Urothelium cell line (cell line): ENCODE measurements at places on chromosomes 3 and 15.

DNA sequence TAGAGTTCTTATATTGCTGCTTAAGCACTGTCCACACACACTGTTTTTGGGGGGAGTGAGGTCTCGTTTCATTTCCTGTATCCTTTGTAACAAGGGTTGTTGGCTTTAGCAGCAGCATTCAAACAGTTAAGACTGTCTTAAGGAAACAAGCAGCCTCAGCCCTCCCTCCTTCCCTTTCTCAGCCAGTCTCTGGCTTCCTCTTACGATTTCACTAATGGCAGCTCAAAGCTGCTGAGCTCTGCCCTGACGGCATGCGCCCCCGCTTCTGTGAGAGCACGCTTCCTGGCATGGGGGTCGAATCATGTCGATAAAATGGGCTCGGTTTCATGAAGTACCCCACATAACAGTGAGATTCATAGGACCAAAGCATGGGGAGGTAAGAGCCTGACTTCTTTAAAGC, 105.0 kb downstream of the KLHL25 start:
- no peak for DNase-seq

GRCh38 chr3:127959873-127960272, 44.8 kb downstream of the KBTBD12 start:
- peak; percentile 39 for DNase-seq

- DNase-seq = no peak
These were observed 36.5 kb downstream of the NCK1 start for GRCh38 chr3:136898549-136898948.

GRCh38 chr15:65583701-65584100, 27.2 kb downstream of the INTS14 start:
- DNase-seq = peak; percentile 49

DNA sequence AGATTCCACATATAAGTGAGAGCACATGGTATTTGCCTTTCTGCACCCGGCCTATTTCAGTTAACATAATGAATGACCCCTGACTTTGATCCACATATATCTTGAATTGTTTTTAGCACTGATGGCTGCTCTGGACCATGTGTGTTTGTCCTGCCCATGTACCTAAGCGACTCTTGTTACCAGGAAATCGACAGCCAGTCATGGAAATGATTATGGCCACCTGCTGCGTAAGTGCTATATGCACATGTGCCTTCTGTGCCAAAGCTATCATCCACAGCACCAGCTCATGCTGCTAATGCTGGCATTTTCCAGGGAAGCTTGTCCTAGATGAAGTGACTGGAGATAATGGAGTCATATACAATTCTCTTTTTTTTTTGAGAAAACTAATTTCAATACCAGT, 103.7 kb downstream of the PEX5L start:
- no peak for DNase-seq

- DNase-seq = no peak
These were observed 16.7 kb downstream of the LIMD1 start for GRCh38 chr3:45611209-45611608.

- DNase-seq = no peak
These were observed 171.5 kb downstream of the ZMAT3 start for GRCh38 chr3:178900029-178900646.

DNA sequence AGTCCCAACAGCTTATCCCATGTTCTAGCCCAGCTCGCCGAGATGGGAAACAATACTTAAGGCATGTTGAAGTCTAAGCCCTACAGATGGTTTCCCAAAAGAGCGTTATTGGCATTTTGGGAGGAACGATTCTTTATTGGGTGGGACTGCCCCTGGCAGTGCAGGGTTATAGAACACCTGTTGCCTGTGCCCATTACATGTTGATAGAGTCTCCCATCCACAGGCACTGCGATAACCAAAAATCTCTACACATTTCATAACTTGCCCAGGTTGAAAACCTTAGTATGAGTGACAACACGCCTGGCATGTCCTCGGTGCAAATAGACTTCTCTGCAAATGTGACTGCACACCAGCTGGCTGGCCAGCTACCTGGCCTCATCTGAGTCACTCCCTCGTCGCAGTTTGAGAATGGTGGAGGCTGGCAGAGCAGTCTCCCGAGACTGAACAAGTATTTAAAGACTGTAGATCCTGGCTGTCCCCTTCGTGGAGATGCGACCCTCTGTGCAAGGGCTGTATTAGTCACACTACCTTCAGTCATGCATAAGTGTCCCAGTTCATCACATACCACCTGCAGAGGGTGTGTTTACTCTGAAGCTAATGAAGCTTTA, 18.7 kb downstream of the ZNF80 start:
- no peak for DNase-seq

- DNase-seq = peak; percentile 59
These were observed 6.7 kb downstream of the NANOGP8 start for GRCh38 chr15:35078221-35078915.

DNA sequence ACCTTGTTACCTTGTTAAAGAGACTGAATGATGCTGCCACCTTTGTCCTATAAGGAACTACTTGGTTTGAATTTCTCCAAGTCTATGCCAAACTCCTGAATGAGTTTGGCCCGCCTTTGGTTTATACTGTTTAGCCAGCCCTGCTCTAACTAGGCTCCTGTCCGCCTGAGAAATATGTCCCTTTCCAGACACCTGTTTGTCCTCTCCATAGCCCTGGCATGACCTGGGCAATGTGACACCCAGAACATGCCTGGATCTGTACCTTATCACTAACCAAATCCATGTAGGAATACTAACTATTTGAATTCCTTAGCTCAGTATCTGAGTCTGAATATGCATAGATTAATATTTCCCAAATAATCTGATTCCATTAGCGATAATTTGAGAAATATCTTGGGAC, 24.4 kb upstream of the TMC3 start:
- DNase-seq = no peak

GRCh38 chr15:38438031-38438986, 15.6 kb upstream of the FAM98B start:
- no peak for DNase-seq

GRCh38 chr15:94610485-94610884, 379.1 kb downstream of the MCTP2 start:
- no peak for DNase-seq

DNA sequence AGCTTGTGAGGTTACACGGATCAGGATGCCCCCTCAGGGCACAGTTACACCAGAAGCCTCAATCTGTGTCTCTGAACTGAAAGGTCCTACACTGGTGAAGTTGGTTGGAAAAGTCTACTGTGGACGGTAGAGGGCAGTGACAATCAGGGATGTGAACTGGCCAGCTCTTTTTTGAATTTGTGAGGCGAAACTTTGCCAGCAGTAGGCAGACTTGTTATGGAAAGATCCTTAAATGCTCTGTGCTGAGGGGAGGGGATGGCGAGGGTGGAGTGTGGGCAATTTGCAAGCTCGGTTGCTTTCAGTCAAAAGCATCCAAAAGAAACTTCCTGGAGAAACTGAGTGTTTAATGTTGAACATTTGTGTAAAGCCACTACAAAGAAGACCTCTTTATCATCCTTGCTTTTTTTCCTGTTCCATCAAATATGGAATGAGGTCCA, 127.4 kb upstream of the ABHD17C start:
- DNase-seq = peak; percentile 77

GRCh38 chr3:114566767-114567166, 272.9 kb downstream of the TIGIT start:
- DNase-seq = no peak

DNA sequence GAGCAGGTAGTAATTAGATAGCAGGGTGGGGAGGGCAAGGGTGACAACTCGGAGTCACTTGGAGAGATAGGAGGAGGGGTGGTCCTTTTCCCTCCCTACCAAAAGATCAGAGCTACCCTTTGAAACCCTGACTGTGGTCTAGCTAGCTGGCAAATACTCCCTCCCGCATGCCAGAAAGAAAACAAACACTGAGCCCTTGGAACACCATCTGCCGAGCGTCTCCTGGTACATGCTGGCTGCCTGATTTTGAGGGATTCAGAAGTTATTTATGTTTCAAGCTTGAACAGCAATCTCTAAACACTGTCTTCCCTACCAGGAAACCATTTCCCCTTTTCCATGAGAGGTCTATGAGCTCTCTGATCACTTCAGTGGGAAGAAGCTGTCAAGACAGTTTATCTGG, 291.6 kb upstream of the CFAP20DC start:
- DNase-seq = no peak

DNA sequence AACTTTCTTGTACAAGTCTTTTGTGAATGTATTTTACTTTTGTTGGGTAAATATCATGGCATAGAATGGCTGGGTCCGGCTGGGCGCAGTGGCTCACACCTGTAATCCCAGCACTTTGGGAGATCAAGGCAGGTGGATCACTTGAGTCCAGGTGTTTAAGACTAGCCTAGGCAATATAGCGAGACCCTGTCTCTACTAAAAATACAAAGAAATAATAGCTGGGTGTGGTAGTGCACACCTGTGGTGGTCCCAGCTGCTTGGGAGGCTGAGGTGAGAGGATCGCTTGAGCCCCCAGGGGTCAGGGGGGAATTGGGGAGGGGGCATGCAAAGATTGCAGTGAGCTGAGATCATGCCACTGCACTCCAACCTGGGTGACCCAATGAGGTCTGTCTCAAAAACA, 52.9 kb downstream of the ANP32A start:
- no peak for DNase-seq

- DNase-seq = no peak
These were observed 890 bp upstream of the ADIPOQ start for GRCh38 chr3:186841620-186842019.

GRCh38 chr15:84886211-84886983, 1.9 kb downstream of the SLC28A1 start:
- no peak for DNase-seq

DNA sequence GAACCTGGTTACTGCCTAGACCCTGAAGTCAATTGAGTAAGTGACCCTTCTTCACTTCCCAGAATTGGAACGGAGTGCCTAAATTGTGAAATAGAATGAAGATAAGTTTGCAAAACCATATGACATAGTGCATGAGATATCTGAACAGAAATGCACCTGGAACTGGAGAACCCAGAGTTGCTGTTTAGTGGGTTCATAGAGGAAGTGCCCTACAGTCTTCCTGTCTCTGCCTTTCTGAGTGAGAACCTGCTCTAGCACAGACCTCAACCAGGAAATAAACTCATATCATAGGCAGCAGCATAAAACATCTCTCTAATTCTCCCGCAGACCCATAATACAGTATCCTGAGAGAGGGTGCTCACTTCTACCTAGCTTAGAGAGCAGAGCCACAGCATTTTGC, 82.9 kb downstream of the EOMES start:
- no peak for DNase-seq

DNA sequence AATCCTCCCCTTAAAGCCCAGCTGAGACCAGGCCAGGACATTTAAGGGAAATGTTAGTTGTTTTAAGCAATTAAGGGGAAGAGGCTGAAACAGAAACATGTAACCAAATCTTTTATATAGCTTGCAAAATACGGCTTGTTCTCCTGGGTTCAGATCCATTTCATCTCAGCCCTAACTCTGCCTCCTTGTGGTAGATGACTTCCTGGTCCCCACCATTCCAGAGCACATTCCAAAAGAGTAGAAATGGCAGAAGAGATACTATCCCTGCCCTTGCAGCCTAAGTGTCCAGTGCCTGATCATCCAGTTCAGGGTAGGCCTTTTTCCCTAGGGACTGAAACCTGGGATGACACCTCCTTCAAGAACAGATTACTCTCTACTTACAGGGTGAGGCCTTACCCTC, 266.2 kb upstream of the VEPH1 start:
- DNase-seq = no peak

GRCh38 chr3:34394978-34395748, 596.7 kb downstream of the PDCD6IP start:
- no peak for DNase-seq

- no peak for DNase-seq
These were observed 48.3 kb downstream of the CCDC12 start for GRCh38 chr3:46928282-46928681.

GRCh38 chr15:69706353-69707097, 253.9 kb downstream of the RPLP1 start:
- no peak for DNase-seq

DNA sequence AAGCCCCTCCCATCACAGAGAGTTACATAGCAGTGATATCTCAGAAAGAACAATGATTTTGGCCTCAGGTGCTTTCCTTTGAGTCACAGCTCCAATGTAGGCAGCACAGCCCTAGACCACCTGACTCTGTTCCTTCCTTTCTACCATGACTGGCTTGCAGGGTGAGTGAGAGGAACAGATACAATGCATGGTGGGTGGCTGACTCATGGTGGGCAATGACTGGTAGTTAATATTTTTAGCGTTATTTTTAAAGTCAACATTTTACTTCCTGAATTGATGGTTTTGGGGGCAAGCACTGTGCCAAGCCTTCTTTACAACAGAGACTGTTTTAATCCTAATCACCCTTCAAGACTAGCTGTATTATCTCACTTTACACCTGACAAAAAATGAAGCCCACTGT, 32.8 kb upstream of the ST3GAL6 start:
- DNase-seq = peak; percentile 26

DNA sequence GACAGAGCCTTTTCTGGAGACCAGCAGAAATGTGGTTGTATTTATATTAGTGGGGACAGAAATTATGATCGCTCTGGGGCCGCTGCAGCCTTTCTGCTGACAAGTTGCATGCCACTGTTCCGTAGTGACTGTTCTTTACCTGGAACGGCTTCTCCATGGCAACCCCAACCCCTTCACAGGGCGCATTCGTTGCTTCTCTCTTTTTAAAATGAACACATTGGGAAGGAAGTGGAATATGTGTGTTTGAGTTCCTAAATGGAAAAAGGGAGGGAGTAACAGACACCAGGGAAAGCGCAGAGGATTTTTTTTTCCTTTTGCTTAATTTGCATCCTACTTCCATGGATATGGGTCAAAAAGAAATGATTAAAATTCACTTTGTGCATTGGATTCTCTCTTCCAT, 482.0 kb upstream of the SUCLG2 start:
- no peak for DNase-seq

DNA sequence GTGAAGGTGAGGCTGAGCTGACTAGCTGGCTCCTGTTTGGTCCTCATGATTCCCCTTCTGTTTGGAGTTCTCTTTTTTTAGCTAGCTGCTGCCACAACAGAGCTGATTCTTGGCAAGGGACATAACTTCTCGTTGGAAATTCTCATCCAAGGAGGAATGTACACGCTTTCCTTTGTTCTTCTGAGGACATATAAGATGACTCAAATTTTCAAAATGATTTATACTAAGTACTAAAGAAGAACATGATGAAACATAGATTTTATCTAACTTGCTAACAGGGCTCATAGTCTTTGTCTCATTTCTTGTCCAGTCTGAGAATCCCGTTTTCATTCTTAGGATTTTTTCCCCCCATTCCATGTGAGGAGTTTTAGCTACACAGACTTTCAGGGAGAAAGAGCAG, 2.9 kb upstream of the TFG start:
- DNase-seq = no peak

DNA sequence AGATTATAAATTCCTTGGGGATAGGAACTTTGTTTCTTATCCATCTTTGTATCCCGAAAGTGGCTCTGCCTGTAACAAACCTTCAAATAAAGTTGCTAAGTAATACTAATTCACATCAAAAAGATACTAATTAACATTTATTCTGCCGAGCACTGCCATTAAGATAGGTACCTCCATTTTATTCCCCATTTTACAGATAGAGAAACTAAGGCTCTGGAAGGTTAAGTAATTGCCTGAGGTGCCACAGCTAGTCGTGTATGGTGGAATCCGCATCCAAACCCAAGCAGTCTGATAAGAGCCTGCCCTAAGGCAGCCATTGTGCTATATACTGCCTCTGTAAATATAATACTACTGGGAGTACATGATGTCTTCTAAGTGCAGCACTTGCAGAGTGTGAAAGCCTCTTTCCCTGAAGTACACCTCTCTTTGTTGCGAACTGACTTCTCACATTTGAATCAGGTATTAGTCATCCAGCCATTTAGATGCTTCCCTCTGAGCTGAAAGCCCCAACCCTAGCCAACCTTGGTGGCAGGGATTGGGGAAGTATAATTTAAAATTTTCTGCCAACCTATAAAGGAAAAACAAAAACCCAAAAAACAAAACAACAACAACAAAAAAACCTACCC, 78.5 kb upstream of the CHD2 start:
- no peak for DNase-seq

GRCh38 chr3:3851621-3852323, 52.5 kb downstream of the LRRN1 start:
- DNase-seq = no peak
